CD4-positive, alpha-beta T cell treated with Interleukin-4 for 4 hours (primary cell): ENCODE measurements at places on chromosomes 1 and 21.
A peak's percentile ranks its signal among the peaks of the same experiment; 100 is the strongest.

DNA sequence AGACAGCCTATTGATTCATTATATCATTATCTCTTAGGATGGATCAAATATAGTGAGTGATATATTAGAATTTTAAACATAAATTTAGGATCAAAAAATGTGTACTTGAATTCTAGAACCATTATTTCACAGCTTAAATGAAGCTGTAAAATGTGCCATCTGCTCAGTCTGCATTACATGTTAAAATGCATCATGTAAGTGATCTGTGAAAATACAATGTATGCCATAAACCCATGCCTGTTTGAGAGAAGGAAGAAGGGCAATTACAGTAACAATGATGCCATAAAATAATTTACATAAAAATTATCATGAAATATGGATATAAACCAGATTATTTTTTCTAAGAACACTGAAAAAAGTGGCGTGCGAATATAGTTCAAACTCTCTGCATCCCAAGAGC, 1066.0 kb upstream of the ADGRL4 start:
- no peak for DNase-seq

- DNase-seq: no peak
Measured at GRCh38 chr1:214044438-214045214, 56.9 kb downstream of the PROX1 start.

DNA sequence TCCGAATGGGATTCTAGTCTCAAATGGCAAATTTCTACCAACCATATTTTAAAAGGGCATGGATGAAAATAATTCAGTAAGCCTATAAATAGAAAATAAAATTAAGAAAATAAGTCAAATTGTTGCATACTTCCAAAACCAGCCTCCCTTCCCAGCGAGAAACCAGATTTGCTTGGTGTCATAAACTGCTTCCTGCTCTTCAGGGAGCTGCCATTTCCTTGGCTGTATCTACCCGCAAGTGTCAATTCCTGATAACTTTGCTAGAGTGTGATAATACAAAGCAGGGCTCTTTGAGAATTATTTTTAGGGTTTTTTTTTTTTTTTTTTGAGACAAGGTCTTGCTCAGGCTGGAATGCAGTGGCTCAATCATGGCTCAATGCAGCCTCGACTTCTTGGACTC, 62.3 kb downstream of the S1PR1 start:
- no peak for DNase-seq

DNA sequence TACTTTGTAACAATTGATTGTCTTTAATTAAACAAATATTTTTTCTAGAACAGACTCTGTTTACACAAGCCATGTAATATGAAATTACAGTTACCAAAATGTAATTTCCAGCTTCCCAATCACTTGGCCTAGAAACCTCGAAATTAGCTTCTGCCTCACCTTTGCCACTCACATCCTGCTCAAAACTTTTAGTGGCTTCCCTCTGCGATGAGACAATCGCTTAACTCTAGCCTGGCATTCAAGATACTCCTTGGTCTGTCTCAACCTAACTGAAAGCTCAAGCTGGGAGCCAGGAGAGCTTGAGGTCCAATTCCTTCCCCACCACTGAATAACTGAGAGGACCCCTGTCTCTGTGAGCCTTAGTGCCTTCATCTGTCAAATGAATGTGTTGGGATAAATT, 42.8 kb downstream of the GFI1 start:
- DNase-seq: no peak

DNA sequence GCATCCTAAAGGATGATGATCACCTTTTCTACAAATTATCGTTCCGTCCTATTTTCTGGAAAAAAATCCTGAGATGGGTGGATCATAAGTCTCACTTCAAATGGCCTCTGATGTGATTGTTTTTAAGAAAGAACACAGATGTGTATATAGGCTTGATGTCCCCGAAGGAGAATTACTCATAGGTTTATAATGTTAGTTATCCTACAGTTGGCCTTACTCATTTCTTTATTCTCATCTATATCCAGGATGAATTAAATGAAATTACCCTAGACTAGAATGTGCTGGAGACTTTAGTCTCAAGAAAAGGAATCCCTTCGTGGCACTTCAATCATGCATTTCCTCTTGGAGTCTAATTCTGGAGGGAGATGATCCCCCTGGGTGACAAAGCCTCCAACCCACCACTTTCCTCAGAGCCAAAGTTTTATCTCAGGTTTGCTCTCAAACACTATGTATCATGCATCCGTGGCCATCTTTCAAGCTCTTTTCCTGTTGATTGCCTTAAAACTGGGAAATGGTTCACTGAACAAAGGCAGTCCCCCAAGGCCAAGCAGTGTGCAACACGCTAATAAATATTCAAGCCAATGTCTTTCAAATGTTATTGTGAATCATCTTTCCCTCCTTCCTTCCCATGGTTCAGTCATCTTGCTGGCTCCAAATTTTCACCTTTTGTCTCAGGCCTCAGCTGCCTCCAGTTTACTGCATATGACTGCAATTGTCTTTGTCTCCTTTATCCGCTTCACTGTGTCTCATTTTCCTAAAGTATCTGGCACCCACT, 32.5 kb upstream of the SMYD2 start:
- no peak for DNase-seq

- no peak for DNase-seq
Measured at GRCh38 chr1:60948486-60948885, 133.9 kb upstream of the NFIA start.

GRCh38 chr1:12552111-12552888, 65.7 kb downstream of the DHRS3 start:
- no peak for DNase-seq

DNA sequence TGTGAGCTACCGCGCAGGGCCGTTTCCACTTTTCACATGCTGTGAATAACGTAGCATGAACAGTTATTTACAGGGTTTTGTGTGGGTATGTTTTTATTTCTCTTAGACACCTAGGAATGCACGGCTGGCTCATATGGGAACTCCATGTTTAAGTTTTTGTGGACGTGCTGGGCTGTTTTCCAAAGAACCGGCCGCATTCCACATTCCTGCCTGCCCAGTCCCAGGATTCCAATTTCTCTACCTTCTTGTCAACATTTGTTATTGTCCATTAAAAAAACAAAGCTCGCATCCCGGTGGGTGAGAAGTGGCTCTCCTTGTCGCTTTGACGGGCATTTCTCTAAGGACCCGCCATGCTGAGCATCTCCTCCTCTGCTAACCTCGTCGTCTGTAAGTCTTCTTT, 47.1 kb upstream of the LRRC3 start:
- DNase-seq: no peak

DNA sequence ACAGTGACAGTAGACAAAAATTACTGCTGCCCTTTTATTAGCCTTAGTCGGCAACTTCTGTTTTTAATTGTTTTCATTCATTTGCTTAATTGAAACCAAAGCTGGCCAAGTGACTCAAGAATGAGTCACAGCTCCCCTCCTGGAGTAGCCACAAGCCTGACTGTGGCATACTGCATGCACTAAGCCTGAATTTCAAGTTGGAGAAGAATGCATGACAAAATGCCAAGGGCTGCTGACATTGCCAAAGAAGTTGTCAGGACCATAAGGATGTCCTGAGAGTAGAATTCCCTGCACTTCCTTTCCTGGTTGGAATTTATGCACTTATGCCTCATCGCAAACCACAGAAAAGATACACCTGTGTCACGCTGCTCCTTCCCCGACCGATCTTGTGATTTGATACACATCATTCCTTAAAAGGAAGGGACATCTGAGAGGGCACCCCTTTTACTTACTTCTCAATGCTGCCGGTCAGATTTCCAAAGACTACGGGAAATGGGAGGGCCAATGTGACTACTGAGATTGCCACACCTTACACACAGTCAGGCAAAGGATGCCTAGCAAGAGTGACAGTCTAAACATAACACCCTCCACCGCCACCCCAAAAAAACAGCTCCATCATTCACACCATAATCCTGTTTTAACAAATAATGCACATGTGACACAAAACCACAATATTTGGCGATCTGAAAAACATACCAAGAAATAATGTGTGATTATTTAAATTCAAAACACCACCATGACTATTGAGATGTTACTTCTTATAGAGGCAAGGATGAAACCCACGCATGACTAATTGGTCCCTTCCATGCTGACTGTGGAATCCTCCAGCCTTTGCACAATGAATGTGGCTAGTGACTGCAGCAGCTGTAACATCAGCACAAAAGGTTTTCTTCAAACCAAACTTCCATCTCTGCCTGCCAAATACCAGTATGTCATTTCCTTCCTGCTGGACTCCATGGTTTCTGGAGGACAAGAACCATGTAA, 28.2 kb downstream of the VAV3 start:
- DNase-seq: peak; percentile 76

- no peak for DNase-seq
Measured at GRCh38 chr1:211632117-211632807, 43.2 kb downstream of the NEK2 start.

DNA sequence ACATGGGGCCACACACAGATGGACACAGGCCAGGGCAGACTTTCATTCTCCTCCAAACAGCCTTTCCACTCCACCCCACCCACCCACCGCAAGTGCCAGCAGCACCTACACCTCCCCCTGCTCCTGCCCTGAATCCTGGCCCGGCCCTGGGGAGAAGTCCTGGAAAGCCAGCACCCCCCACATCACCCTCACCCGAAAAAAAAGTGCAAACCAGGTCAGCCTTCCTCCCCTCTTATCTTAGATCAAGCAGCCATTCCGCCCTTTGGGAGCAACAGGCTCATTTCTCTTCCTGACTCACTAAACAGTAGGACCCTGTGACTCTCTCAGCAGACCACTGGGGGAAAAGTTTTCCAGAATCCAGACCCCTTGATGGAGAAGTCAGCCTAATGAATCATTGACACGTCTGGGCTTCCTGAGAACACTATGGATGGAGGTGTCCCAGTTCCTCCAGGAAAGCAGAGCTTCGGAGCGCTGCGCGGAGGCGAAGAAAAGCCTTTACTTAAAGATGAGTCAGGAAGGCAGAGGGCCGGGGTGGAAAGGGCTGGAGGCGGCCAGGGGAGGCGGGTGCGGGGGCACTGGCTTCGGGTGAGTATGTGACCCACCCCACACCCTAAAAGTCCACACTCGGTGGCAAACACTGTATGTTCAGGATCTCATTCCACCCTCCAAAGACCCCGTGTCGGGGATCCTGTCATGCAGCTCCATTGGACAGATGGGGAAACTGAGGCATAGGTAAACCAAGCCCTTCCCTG, 588.7 kb downstream of the MATN1 start:
- DNase-seq: no peak

DNA sequence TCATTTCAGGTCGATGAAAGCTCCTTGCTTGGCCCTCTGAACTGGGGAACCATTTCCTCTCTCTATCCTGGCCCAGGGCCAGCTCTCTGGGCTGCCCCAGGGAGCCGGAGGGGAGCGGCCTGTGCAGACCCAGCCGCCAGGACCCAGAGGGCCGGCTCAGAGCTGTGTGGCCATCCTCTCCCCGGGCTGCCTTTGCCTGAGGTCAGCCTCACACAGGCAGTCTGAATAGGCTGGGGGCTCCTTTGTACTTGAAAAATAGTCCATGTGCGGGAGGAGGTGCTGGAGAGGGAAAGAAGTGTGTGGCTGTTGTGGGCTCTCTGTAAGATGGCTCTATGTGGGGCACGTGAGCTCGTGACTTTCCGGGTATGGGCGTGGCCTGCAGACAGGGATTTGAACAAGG, 275.1 kb upstream of the VAMP3 start:
- DNase-seq: no peak

GRCh38 chr1:221888801-221889200, 146.9 kb upstream of the DUSP10 start:
- no peak for DNase-seq

DNA sequence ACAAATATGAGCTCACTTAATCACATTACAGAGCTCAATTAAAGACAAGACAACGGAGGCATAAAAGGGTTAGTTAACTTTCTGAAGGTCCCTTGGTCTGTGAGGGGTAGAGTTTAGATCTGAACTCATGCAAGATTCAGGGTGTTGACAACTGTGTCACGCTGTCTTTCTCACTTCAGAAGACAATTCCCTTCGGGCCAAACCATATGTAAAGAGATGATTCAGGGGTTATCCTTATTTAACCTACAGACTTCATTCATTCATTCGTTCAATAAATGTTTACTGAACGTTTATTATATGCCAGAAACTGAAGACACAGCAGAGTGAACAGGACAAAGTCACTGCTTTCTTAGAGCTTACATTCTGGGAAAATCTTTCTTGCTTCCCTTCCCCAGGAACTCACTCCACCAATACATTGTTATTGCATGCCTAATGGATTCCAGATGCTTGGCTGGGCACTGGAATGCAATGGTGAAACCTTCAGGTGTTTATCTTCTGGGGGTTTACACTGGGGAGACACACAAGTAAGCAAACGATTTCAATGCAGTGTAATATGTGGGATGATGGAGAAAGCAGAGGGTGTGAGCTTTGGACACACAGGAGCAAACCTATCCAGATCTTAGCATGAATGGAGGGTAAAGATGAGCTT, 6.4 kb downstream of the XCL1 start:
- DNase-seq: no peak
